Sigmoid colon (tissue), 7 donors: ENCODE measurements at places on chromosomes 16 and 17. TPM values are rescaled to one million over a fixed set of nuclear protein-coding genes. Genes with fewer than 3 reads are reported as not detected.
A peak's percentile ranks its signal among the peaks of the same experiment; 100 is the strongest.

Gene SLX4
- 2.1 TPM for total RNA-seq

DNA sequence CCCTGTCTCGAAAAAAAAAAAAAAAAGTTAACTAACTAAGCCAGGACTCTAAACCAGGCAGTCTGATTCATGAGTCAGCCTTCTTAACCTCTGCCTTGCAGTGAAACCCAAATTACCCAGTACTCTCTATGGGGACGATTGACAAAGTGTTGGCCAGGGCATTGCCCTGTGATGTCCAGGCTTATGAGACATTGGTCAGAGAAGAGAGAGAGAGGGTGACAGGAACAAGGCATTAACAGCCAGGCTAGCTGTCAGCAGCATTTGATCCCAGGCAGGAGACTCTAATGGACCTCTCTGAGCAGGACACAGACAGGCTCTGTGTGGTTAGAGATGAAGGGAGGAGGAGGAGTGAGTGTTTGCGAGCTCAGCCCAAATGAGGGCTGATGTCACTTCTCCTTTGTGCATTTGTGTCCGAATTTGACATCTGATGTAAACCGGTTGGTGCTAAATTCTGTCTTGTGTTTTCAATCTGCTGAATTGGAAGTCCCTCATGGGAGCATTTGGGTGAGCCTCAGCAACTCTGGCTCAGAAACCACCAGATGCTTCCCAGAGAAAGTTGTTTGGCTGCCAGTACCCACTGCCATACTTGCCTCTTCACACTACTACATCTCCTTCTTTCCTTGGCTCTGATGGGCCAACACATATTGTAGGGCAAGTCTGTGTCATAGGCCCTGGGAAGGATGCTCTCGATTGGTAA lies 4.3 kb upstream of the MYL4 start:
- no peak for DNase-seq

Gene KLHL10
- 1.1 TPM for total RNA-seq

DNA sequence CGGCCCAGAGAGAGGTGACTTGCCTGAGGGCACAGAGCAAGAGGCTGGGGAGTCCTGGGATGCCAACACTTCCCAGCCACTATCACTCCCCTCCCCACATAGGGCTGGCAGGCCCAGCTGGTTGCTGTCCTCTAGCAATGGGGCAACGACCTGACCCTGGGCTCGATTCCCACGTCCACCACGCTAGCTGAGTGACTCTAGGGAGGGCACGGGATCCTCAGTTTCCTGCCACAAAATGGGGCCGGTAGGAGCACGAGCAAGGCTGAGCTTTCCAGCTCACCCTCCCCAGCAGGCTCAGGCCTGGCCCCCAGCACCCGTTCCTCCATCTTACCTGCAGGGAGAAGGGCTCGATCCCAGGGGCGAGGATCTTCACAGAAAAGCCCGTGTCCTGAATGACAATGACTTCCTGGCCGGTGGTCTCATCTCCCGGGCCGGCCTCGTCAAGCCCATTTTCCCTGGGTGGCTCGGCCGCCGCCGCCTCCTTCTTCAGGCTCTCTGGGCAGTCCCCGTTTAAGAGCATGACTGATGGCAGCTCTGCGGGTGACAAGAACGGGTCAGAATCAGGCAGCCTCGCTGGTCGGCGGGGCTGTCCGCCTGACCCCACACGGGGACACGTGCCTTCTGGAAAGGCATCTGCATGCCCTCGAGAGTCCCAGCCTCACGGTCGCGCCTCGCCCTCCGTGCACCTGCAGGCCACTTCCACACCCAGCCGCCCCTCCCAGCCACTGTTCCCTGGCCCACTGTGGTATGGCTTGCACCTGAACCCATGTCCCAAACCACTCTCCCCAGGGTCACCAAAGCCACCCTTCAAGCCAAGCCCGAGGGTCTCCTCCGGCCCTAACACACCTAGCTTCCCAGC lies 7.3 kb downstream of the CLUH start:
- DNase-seq = peak; percentile 62

DNA sequence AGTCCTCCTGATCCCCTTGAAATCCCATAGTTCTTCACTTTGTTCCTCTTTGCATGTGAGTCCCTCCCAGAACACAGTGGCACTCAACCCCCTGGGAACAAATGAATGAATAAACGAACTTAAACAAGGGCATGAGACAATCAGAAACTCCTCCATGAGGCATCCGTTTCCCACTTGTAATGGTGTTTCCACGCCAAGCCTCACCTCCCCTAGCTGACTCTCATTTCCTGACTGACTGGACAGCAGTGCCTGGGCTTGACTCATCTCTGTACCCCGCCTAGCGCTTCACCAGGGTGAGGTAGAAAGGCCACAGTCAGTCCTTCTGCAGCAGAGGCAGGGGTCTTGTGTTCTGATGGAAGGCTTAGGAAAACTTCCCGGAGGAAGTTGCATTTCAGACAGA lies 14.2 kb downstream of the KIF1C start:
- DNase-seq = no peak

Gene SNAI3
- 0.82 TPM for total RNA-seq

GRCh38 chr17:28199115-28199514 lies 119.9 kb upstream of the TMEM97 start:
- DNase-seq = no peak

- DNase-seq = no peak
Observed at GRCh38 chr16:70561623-70562022, 38.0 kb downstream of the SF3B3 start.
